NCI-H2081 (cell line): ENCODE measurements at places on chromosomes 3 and 15.

- DNase-seq: no peak
These were observed 839.8 kb upstream of the ALCAM start for GRCh38 chr3:104526901-104527401.

- no peak for DNase-seq
These were observed 36.0 kb downstream of the NR1D2 start for GRCh38 chr3:23981136-23981535.

- DNase-seq: no peak
These were observed 58.7 kb upstream of the MRPL3 start for GRCh38 chr3:131561511-131561910.

DNA sequence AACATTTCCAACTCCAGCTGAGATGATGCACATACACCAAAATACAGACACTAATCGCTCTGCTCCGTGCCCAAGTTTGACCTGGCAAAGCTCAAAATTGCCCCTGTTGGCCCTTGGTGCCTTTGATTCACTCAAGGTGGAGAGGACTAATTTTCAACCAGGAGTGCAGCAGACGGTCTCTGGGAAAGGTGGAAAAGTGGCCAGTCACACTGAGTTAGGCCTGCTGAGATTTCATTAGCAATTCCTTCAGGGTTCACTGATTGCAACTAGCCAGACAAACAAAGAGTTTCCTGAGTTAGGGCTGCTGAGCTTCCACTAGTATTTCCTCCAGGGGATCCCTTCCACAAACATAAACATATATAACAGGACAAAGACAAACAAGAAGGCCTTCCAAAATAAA, 28.7 kb upstream of the LHFPL4 start:
- no peak for DNase-seq

DNA sequence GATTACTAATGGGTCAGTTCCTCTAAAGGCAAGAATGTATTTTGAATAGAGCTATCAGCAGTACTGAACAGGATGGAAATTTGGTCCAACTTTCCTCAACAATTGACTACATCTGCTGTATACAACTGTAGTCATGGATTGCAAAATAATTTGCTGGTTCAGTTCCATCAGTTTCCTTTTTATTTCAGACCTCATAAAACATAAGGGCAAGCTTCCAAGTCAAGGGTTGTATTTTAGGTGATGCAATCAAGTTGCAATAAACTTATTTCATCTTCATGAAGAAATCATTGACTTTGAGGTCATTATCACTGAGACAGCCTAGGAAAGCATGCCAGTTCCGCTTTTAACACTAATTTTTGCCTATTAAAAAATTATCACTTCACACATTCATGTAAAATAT, 90.4 kb upstream of the TSEN2 start:
- no peak for DNase-seq

GRCh38 chr3:127371334-127371733, 83.5 kb upstream of the PRR20G start:
- no peak for DNase-seq
